ENCODE measurements at places on chromosomes 1 and 21. TPM values are rescaled to one million over a fixed set of nuclear protein-coding genes. Genes with fewer than 3 reads are reported as not detected.

The DTL gene
- 15.3 TPM for total RNA-seq

The DUSP10 gene
- total RNA-seq: 9.1 TPM

The LENEP gene
- total RNA-seq: not detected

The DYNLT4 gene
- not detected for total RNA-seq

The KRTAP10-12 gene
- not detected for total RNA-seq

The S100A7 gene
- 13.3 TPM for total RNA-seq

The KIAA0040 gene
- total RNA-seq: 39.3 TPM

The AHCTF1 gene
- total RNA-seq: 19.0 TPM

The SIK1 gene
- total RNA-seq: 5.0 TPM

Data from hair follicular keratinocyte (primary cell).